ENCODE measurements at places on chromosomes 3 and 15.

DNA sequence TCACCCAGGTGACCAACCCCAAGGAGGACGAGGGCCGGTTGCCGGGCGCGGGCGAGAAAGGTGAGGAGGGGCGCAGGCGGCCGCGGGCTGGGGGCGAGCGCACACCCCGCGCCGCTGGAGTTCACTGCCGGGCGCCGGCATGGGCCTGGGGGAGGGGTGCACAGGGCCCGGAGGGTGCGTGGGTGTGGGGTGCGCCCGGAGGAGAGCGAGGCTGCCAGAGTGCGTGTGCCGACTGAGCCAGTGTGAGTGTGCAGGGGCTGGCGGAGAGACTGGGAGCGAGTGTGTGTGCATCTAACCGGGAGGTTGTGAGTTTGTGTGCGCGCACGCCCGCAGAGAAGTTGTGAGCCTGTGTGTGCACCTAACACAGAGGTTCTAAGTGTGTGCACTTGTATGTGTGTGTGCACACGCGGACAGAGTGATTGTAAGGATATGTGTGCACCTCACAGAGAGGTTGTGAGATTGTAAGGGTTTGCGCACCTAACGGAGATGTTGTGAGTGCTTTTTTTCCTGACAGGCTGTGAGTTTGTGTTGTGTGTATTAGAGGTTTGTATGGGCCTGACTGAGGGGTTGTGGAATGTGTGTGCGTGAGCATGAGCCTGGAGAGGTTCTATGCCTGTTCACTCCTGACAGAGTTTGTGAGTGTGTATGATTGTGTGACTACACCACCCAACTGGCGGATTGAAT, 681 bp downstream of the CTDSPL start:
- H3K36me3 ChIP-seq: no peaks in the 10 kb centered on the region
- peaks cover 3% of the 10 kb centered on the region for H3K27me3 ChIP-seq
- H3K4me1 ChIP-seq: peaks cover 17% of the 10 kb centered on the region
- no peak for DNase-seq

GRCh38 chr3:147939839-147940238, 530.7 kb downstream of the ZIC1 start:
- no peak for DNase-seq
- no peaks in the 10 kb centered on the region for H3K4me1 ChIP-seq
- H3K4me3 ChIP-seq: no peak overlapping the region
- no peak overlapping the region for H3K27ac ChIP-seq
- no peaks in the 10 kb centered on the region for H3K36me3 ChIP-seq

DNA sequence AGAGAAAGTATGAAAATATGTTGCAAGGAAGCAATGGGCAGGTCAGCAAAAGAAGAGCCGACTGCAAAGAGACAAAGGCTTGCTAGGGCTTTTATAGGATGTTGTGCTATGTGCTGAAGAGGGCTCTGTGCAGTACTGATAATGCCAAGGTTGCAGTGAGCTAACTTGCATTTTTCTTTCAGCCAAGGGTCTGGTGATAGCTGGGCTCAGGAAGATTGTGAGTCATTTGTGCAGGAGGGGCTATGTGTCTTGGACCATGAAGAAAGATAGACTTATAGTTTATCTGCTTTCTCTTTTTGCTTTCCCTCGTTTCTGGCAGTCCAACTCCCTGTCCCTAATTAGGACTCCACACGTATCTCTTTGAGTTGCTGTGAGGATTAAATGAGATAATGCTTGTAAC, 64.5 kb upstream of the LRIG1 start:
- H3K27me3 ChIP-seq: no peaks in the 10 kb centered on the region
- no peak overlapping the region for H3K27ac ChIP-seq
- H3K36me3 ChIP-seq: no peaks in the 10 kb centered on the region

DNA sequence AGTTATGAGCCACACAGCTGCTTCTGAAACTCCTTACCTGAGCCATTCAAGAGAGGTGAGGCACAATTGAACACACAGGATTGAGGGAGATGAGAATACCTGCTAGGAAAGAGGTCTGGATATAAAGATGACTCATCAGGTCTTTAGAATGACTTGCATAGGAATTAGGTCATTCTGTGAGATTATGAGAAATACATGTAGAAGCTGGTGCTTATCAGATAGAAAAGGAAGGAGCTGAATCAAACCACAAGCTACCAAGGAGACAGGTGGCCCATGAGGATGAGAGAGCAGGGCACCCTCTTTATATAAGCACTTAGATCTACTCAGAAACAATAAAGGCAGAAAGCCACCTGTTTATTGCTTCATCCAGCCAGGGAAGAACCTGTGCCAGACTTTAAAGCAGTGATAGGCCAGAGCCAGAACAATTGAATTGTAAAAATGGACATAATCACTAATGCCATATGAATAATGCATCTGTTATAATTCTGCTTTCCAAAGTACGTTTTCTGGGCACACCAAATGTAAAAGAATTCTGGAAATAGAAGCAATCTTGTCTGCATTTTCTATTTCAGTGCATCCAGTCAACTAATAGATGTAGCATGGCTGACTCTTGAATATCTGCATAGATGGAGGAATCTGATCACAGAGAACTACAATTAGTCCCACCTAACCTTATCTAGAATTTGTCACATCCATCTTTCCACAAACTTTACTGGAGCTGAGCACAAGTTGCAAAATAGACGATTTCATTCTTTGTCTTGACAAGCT, 74.9 kb downstream of the PIK3R4 start:
- H3K4me3 ChIP-seq: no peak overlapping the region
- H3K27me3 ChIP-seq: no peaks in the 10 kb centered on the region
- H3K36me3 ChIP-seq: no peaks in the 10 kb centered on the region
- no peak overlapping the region for H3K27ac ChIP-seq
- DNase-seq: no peak

GRCh38 chr15:57328897-57329296, 47.4 kb upstream of the CGNL1 start:
- H3K4me3 ChIP-seq: no peak overlapping the region
- no peak for DNase-seq
- H3K4me1 ChIP-seq: no peaks in the 10 kb centered on the region
- H3K27ac ChIP-seq: no peak overlapping the region
- H3K27me3 ChIP-seq: no peaks in the 10 kb centered on the region

- H3K27me3 ChIP-seq: no peaks in the 10 kb centered on the region
- no peak overlapping the region for H3K4me3 ChIP-seq
- DNase-seq: no peak
- no peaks in the 10 kb centered on the region for H3K36me3 ChIP-seq
Measured at GRCh38 chr3:54954521-54954920, 26.7 kb upstream of the LRTM1 start.

DNA sequence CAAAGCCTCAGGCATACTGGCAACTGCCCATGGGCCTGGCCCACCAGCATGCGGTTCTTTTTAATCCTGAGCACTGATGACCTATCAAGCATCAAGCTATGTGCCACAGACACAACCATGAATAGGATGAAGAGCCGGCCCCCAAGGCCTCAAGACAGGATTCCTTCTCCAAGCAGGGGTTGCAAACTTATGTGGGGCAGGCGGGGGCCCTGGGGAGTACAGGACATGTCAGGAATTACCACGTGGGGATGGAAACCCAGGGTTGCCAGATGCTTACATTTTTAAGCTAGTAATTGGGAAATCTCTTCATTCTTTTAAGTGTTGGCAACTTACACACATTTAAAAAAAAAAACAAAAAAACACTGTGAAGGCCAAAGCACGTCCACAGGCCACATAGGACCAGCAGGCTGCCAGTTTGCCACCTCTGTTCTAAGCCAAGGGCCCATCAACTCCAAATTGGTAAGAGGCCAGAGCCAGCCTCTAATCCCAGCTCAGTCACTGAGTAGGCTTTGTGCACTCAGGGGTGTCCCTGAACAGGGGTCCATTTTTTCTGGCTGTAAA, 32.8 kb downstream of the BDH1 start:
- no peaks in the 10 kb centered on the region for H3K27me3 ChIP-seq
- H3K4me3 ChIP-seq: no peak overlapping the region
- no peaks in the 10 kb centered on the region for H3K4me1 ChIP-seq
- no peak for DNase-seq
- peaks cover 21% of the 10 kb centered on the region for H3K36me3 ChIP-seq

DNA sequence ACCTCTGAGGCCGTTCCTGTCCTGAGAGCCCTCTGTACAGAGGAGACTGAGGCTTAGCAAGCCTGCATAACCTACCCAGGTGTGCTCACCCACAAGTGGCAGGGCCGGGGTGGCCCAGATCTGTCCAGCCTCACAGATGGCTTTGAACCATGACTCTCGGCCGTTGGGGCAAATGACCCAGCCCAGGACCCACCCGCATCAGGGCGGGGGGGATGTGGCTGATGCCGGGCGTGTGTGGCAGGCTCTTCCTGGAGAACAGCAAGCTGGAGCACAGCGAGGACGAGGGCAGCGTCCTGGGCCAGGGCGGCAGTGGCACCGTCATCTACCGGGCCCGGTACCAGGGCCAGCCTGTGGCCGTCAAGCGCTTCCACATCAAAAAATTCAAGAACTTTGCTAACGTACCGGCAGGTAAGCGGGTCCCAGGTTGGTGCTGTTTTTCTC, 133.5 kb downstream of the LRRK1 start:
- H3K4me3 ChIP-seq: no peak overlapping the region
- H3K36me3 ChIP-seq: no peaks in the 10 kb centered on the region
- no peak for DNase-seq
- H3K27ac ChIP-seq: no peak overlapping the region
